ENCODE measurements at places on chromosomes 6 and 20.

- DNase-seq = no peak
These were observed 3.9 kb upstream of the TGM2 start for GRCh38 chr20:38168791-38169589.

DNA sequence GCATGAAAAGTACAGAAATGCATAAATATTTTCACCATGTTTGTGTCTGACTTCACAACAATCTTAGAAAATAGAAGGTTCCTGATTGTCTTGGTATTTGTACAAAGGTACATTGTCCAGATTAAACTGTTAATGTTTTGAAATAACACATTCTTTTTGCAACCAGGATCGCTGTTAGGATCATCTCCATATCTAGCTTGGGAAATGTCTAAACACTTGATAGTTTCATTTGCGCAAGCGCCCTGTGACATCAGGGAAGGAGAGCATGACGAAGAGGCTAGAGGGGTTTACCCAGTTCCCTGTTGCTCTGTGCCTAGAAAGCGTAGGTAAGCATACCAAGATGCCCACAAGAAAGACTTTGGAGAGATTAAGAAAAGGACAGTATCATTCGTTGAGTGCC is 19.4 kb downstream of the ALDH8A1 start:
- no peak for DNase-seq

- DNase-seq = no peak
These were observed 521 bp upstream of the RAD21L1 start for GRCh38 chr20:1225263-1225782.

DNA sequence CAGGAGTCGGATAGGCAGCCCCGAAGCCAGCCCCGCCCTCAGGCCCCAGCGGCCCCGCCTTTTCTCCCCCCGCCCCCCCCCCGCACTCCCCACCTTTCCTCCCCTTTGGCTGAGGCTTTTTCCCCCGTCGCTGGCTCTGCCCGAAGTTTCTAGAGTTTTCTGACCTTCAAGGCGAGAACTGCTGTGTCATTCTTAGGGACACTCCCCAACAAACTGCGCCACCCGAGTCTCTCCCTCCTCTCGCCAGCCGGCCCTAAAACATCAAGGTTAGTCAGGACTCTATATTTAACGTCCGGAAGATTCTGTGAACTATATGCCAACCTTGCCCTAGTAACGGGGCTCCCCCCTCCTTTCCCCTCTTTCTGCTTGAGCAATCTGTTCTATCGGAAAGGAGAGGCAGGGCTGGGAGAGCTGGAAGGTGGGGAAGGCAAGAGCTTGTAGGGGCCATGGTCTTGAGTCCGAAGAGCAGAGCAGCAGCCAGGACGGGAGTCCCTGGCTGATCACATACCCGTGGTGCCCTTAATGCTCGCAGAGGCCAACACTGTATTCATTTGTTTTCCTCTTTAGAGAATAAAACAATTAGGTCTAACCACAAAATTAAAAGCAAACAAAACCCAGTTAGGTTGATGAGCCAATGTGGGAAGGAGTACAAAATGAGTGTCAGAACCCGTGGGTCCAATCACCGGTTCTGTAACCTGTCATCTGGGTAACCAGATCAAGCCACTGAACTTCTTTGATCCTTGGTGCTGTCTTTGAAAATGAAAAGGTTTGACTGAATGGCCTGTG is 5.3 kb upstream of the HSPA1B start:
- DNase-seq = peak; percentile 84

- peak; percentile 20 for DNase-seq
These were observed at the start of gene PTCHD4 for GRCh38 chr6:48111143-48111506. TSS of gene PTCHD4 (minus strand) at chr6:48111197. CDS start at chr6:48068957, 42,240 bp downstream.

DNA sequence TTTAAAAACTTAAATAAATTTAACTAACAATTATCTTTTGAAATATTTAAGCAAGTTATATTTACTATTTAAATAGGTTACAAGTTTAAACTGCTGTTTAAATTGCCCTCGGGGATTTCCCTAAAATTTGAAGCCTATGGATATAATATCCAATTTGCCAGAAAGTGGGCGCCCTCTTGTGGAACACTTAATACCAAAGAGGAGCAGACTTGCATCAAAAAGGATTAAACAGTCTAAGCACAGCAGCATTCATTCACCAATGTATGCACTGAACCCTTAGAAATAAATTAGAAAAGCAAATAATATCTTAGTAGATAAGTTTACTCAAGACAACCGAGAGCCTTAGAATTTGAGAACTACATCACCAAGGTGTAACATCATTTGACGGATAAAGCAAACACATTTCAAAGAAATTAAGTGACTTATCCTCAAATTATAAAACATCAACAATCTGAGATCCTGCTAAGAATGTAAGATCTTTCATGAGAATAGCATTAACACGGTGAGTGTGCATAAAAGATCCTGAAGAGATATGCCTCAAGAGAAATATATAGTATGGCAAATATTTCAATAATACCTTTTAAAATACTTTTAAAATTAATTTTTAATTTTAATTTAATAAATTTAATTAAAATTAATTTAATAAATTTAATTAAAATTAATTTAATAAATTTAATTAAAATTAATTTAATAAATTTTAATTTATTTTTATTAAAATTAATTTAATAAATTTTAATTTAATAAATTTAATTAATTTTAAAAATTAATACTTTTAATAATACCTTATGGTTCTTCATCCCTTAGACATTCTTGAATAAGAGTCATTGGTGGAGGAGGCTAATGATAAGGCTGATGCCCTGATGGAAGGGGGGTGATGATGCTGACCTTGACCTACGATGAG is 11.5 kb upstream of the MEP1A start:
- DNase-seq = no peak

GRCh38 chr6:126820634-126821033 is 297.8 kb upstream of the RSPO3 start:
- no peak for DNase-seq

GRCh38 chr6:106118835-106119431 is 32.8 kb downstream of the PRDM1 start:
- no peak for DNase-seq

DNA sequence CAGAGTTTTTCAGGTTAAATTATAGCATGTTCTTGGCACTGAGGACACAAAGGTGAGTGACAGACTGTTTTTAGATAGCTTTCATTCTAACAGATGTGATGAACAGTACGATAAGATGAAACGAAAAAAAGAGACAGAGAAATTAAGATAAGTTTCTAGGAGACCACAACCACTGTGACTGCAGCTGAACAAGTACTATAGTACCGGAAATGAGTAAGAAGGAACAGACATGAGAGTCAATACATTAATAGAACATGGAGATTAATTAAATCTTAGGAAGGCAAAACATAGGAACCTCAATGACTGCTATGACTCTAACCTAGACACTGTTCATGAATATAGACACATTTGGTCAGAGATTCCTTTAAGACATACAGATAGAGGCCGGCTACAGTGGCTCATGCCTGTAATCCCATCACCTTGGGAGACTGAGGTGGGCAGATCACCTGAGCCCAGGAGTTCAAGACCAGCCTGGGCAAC is 40.2 kb downstream of the HBS1L start:
- DNase-seq = no peak

DNA sequence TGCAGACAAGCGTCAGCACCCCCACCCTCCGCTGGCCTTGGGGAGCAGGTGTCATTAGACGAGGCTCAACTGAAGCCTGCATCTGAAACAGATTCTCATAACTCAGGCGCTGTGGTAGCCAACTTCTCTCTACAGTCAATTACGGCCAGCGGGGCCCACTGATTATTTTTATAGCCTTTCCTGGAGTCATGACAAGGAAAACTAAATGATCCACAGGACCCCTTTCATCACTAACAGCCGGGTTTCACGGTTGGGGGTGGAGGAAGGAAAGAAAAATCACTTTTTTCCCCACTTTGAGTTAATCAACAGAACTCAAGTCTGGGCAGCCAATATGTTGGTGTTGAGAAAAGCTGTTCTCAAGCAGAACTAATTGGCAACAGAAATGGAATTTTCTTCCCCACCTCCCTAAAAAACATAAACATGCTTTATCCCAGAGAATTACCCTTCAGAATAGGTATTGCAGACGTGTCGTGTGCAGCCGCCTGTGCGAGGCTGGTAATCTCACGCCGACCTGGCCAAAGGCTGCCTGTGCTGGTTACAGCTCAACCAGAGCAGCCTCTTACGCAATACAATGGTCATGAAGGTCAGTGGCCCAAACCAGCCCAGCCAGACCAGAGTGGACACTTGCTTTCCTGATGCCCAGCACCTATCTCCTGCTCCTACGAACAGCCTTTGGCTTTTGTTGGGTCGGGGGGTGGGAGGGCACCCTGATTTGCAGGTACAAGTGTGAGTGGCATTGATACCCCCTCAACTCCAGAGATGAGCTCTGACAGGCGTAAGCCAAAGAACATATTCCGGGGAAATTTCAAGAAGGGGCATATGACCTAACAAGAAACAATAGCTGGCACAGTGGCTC is 11.0 kb downstream of the RIPOR3 start:
- no peak for DNase-seq

DNA sequence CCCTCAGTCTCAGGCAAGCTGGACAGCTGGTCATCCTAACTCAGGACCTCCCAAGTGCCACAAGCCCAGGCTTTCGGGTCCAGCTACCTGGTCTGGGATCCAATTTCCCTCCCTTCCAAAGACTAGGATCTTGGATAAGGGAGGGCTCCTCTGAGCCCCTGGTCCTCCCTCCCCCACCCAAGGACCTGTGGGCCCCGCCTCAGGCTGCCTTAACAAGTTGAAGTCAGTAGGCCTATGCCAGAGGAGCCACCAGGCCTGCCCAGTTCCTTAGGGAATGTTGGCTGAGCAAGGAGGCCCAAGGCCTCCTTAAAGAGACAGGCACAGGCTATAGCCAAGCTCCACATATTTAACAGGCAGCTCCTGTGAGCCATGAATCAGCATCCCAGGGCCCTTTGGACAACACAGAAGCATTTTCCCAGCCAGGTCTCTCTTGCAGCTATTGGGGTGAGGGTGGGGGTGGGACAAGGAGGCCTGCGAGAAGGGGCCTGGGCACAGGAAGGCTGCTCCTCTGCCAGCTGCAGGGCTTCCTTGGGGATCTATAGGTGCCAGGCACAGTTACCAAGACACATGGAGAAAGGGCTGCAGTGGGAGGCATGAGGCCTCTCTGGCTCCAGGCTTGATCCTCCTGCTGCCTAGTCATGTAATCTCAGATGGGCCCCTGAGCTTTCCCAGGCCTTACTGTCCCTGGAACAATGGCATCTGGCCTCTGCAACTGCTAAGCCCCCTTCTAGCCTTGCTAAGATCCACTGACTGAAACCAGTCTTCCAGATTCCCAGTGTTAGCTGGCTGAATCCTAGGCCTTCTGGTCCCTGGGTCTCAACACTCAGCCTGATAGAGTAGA is 27.4 kb upstream of the NOL4L start:
- no peak for DNase-seq

- no peak for DNase-seq
These were observed 29.8 kb upstream of the SIRT5 start for GRCh38 chr6:13544454-13545186.

- DNase-seq = peak; percentile 60
These were observed 3.1 kb downstream of the MMP9 start for GRCh38 chr20:46011631-46012482.

DNA sequence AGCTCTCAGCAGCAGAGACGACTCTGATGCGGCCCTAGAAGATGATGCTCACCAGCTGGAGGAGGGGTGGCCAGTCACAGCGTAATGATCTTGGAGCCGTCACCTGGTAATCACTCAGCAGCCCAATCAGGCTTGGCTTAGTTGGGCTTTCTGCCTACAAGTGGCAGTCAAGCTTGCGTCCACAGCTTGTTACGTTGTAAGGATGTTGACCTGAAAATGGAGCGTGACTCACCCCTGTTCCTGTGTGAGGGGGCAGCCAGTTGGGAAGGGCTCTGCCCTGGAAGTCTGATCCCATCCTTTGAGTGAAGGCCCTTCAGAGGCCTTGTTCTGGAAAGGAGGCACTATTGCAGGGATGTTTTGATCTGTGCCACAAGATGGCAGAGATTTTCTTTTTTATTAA is 49.8 kb downstream of the SPATA2 start:
- no peak for DNase-seq

GRCh38 chr6:139240161-139241010 is 51.4 kb downstream of the TXLNB start:
- no peak for DNase-seq

DNA sequence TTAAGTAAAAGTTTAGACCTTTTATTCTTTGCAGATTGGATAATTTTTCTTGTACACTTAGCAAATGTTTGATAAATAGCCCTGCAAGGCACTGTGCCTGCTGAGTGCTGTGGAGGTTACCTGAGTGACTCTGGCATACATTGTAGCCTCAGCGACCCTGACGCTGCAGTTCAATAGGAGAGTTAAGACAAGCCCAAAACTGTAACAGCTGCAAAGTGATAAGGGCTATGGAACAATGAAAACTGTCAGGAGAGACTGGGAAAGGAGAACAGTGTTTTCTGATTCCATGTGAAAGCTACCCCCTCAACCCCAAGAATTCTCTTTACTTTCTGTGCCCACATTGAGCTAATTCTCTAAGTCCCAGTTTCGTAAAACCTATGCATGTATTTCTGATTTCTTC is 22.2 kb downstream of the HIVEP1 start:
- no peak for DNase-seq

DNA sequence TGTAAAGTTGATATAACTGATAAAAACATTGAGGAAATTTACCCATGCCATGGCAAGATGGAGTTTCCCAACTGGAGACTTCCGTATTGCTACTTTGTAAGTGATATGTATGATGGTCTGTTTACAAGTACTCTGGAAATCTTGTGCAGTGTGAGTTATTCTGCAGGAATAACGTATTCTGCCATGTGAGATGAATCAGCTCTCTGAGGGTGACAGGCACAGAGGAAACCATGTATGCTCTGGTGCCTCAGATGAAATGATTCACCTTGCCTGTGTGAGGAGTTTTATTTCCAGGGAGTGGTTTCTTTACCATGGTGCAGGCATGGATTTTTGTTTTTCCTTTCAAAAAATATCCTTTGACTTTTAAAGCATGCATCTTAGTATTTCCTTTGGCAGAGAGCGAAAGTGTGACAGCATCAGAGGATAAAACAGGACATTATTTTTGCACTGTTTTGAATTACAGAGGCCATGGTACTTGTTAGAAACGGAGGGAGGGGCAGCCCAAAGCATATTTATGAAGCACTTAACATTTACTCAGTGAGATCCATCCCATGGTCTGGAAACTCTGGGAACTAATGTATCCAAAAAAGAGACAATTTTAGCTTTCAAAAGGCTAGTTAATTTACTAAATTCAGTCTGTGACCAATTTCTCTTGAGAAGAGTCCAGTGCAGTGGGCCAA is 36.0 kb upstream of the MTRF1L start:
- DNase-seq = no peak

GRCh38 chr6:70103798-70104197 is 199.1 kb downstream of the COL9A1 start:
- DNase-seq = no peak

DNA sequence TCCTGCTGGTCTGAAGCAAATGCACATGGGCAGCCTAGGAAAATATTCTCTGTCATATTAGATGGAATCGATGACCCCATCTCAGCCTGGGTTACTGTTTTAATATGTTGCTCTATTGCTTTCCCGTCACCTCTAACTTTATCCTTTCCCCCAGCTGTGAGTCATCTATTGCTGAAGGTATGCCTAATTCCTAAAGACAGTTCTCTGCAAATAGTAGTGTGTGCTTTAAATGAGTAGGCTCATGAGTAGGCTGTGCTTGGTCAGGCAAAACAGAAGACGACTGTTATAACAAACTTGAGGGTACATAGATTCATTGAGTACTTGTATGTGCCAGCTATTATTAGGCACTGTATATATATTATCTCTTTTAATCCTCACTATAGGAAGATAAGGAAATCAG is 47.2 kb downstream of the CTNNBL1 start:
- DNase-seq = no peak

GRCh38 chr6:2563635-2564034 is 187.1 kb downstream of the MYLK4 start:
- DNase-seq = no peak

GRCh38 chr20:6053776-6054688 is at the start of gene LRRN4:
TSS of gene LRRN4 (minus strand) at chr20:6054060. CDS start at chr20:6052799, 1,261 bp downstream.
- DNase-seq = no peak
